H1 (cell line): ENCODE measurements at places on chromosomes 2 and 18.

- H3K36me3 ChIP-seq: no peaks in the 10 kb centered on the region
- H3K4me1 ChIP-seq: no peaks in the 10 kb centered on the region
- H3K4me3 ChIP-seq: no peak overlapping the region
- H3K27ac ChIP-seq: no peak overlapping the region
- DNase-seq: no peak
- H3K27me3 ChIP-seq: no peaks in the 10 kb centered on the region
Measured at GRCh38 chr2:128808462-128809258, 490.0 kb upstream of the HS6ST1 start.

DNA sequence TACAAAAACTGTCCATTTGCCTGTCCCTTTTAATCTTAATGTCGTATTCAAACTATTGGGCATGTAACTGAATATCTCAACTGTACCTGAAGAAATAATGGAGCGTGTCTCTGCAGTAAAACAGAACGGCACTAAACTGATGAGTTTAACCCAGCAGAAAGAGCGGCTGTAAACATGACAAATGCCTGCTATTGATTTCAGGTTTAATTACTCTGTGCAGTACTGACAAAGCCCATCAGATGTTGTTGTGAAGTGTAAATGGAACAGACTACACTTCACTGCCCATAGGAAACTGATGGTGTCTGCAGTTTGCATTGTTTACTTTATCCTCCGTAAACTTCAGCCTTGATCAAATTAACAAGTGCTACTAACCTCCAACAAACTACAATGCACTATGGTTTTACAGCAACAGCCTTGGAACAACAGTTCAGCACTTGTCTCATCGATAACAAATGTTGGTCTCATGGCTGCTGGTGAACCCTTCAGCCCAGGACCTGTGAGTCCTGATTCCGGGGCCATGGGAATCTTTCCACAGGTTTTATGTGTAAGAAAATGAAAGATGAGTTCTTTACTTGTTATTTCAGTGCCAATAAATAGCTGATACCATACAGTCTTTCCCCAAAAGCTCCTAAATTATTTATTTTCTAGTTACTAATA, 316.5 kb downstream of the CCDC178 start:
- H3K27me3 ChIP-seq: no peaks in the 10 kb centered on the region
- DNase-seq: no peak
- no peak overlapping the region for H3K4me3 ChIP-seq

DNA sequence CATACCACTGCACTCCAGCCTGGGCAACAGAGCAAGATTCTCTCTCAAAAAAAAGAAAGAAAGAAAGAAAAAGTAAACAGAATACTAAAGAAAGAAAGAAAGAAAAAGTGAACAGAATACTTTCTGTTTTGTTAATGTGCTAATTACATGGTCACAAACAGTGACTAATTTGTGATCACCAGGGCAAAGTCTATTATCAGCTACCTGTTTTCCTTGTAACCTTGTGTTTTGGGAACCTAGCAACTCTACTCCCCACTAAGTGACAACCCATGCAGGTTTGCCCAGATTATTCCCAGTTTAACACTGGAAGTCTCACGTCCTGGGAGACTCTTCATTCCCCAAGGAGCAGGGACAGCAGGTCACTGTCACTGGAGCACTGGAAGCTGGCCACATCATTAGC, 16.7 kb upstream of the UGT1A9 start:
- no peaks in the 10 kb centered on the region for H3K27me3 ChIP-seq
- no peaks in the 10 kb centered on the region for H3K4me1 ChIP-seq
- DNase-seq: no peak
- no peaks in the 10 kb centered on the region for H3K36me3 ChIP-seq
- no peak overlapping the region for H3K27ac ChIP-seq

DNA sequence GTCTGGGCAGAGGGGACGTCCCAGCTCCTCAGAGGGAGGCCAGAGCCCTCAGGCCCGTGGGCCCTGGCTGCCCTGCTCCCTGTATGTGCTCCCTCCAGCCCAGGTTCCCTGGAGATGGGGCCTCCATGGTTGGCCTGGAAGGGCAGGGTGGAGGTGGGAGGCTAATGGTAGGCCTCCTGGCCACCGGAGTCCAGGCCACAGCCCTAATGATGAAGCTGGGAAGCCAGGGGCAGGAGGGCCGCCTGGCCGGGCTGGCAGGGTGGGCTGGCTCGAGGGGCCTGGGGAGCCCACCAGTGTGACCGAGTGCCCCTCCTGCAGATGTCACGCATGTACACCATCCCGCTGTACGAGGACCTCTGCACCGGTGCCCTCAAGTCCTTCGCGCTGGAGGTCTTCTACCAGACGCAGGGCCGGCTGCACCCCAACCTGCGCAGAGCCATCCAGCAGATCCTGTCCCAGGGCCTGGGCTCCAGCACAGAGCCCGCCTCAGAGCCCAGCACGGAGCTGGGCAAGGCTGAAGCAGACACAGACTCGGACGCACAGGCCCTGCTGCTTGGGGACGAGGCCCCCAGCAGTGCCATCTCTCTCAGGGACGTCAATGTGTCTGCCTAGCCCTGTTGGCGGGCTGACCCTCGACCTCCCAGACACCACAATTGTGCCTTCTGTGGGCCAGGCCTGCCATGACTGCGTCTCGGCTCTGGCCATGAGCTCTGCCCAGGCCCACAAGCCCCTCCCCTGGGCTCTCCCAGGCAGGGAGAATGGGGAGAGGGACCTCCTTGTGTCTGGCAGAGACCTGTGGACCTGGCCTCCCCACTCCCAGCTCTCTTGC, 9.0 kb upstream of the CAPN10 start:
- H3K4me3 ChIP-seq: no peak overlapping the region
- no peaks in the 10 kb centered on the region for H3K27me3 ChIP-seq
- H3K36me3 ChIP-seq: no peaks in the 10 kb centered on the region
- H3K27ac ChIP-seq: no peak overlapping the region
- H3K4me1 ChIP-seq: no peaks in the 10 kb centered on the region

DNA sequence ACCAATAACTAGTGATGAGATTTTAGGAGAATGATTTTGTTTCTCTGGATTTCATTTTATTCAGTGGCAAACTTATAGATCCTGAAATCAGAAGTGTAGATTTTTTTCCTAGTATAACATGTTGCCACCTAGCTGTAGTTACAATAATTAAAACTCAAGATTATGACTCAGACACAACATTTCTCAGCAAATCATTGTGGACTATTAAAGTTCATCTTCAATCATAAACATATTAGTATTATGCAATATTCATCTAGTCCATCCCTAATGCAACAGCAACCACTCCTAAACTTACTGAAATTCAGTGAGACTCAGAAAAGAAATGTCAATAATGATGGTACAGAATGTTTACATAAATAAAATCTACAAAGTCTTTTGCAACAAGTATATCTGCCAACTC, 51.3 kb downstream of the USP34 start:
- no peak overlapping the region for H3K27ac ChIP-seq
- no peaks in the 10 kb centered on the region for H3K4me1 ChIP-seq
- H3K4me3 ChIP-seq: no peak overlapping the region
- no peaks in the 10 kb centered on the region for H3K27me3 ChIP-seq

GRCh38 chr2:158921599-158922408, 46.6 kb upstream of the TANC1 start:
- no peak overlapping the region for H3K27ac ChIP-seq
- peaks cover 4% of the 10 kb centered on the region; the same call in 1 of the 2 replicates for H3K4me1 ChIP-seq
- DNase-seq: peak; percentile 52
- H3K4me3 ChIP-seq: no peak overlapping the region; the same call in 1 of the 2 replicates

DNA sequence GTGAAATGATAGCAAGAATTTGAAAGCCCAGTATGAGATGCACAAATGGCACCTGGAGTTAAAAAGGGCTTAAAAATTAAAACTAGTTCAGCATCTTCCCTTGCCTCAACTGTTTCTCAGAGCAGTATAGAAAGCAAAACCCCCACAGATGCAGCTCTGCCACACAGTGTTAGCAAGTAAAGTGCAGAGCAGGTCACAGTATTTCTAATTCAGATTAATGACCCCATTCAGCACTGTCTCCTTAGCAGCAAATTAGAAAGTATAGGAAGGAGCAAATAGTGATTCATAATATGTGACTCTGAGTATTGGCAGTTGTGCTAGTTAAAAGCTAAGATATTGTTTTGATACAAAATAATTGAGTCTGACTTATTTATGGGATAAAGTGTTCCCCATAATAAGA, 73.8 kb upstream of the CCDC85A start:
- no peaks in the 10 kb centered on the region for H3K36me3 ChIP-seq
- DNase-seq: no peak
- H3K4me3 ChIP-seq: no peak overlapping the region
- no peak overlapping the region for H3K27ac ChIP-seq
- no peaks in the 10 kb centered on the region for H3K4me1 ChIP-seq

- H3K4me3 ChIP-seq: no peak overlapping the region
- H3K27ac ChIP-seq: no peak overlapping the region
- no peak for DNase-seq
- H3K36me3 ChIP-seq: no peaks in the 10 kb centered on the region
- H3K27me3 ChIP-seq: no peaks in the 10 kb centered on the region
Measured at GRCh38 chr2:119782308-119783027, 22.7 kb downstream of the PTPN4 start.

DNA sequence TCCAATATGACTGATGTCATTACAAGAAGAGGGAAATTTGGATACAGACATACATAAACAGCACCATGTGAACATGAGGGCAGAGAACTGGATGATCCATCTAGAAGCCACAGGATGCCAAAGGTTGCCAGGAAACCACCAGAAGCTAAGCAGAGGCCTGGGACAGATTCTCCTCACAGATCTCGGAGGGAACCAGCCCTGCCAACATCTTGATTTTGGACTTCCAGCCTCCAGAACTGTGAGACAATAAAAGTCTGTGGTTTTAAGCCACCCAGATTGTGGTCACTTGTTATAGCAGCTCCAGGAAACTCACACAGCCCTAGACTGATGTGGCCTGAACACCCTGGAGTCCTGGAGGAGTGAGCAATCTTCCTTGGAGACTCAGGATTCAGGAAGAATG, 351.6 kb downstream of the EIPR1 start:
- no peaks in the 10 kb centered on the region for H3K36me3 ChIP-seq
- no peak overlapping the region for H3K4me3 ChIP-seq
- H3K27me3 ChIP-seq: no peaks in the 10 kb centered on the region
- H3K4me1 ChIP-seq: peaks cover 5% of the 10 kb centered on the region; the same call in 1 of the 2 replicates

GRCh38 chr2:66576311-66576560, 141.3 kb downstream of the MEIS1 start:
- peak overlapping the region; percentile 65 for H3K4me3 ChIP-seq
- H3K36me3 ChIP-seq: no peaks in the 10 kb centered on the region
- DNase-seq: no peak
- H3K27me3 ChIP-seq: peaks cover 42% of the 10 kb centered on the region
- H3K27ac ChIP-seq: no peak overlapping the region

DNA sequence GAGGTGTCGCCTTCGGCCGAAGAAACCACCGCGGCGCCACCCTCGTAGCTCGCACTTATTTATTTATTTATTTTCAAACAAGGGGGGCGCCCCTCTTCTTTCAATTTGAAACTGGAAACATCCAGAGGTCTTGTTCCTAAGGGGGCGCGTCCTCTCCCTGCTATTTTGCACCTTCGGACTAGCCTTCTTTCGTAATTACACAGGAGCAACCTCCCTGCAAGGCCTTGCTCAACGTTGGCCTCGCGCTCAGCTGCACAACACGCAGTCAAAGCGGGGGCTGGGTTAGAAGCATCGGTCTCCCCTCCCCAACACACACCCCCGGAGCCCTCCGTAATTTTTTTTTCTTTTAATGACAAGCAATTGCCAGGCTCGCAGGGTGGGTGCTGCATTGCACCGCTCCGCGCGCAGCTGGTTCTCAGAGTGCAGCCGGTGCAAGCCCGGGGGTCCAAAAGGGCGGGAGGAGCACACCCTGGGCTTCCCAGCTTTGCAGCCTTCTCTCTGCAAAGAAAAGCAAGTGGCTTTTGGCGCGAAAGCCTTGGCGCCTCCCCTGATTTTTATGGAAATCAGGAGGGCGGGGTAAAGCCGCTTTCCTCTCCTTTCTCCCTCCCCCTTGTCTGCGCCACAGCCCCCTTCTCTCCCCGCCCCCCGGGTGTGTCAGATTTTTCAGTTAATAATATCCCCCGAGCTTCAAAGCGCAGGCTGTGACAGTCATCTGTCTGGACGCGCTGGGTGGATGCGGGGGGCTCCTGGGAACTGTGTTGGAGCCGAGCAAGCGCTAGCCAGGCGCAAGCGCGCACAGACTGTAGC, at the start of gene MYCN:
MYCN (plus strand) TSS at position 697 of the 807 bp plus-strand sequence. CDS start 1,515 bp downstream, outside the sequence.
- peak; percentile 89 for DNase-seq
- peaks cover 6% of the 10 kb centered on the region; the same call in 1 of the 2 replicates for H3K4me1 ChIP-seq
- peaks cover 25% of the 10 kb centered on the region for H3K36me3 ChIP-seq
- peak within 1 kb of the TSS; percentile 80 for H3K27ac ChIP-seq
- peak within 1 kb of the TSS; percentile 97 for H3K4me3 ChIP-seq

- no peaks in the 10 kb centered on the region for H3K27me3 ChIP-seq
- no peak overlapping the region for H3K4me3 ChIP-seq
- H3K27ac ChIP-seq: no peak overlapping the region
- no peak for DNase-seq
- H3K36me3 ChIP-seq: no peaks in the 10 kb centered on the region
- no peaks in the 10 kb centered on the region for H3K4me1 ChIP-seq
Measured at GRCh38 chr2:72124376-72124775, 23.3 kb downstream of the CYP26B1 start.

DNA sequence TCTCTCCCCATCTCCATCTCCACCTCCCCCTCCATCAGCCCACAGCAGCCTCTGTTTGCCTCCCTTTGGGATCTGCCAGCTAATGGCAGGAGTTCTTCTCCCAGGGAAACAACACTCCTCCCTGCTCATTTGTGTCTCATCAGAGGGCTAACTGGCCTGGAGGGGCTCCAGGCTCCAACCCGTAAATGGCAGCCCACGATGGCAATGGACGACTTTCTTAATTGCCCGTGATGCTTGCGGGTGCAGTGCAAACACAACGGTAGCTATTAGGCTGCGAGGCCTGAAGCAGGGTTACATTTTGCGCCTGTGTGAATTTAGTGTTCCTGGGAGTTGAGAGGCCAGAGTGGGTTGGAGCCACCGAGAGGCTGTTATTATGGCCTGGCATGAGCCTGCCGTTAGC, 285.1 kb downstream of the TNS1 start:
- H3K27ac ChIP-seq: no peak overlapping the region
- no peaks in the 10 kb centered on the region for H3K36me3 ChIP-seq
- no peak overlapping the region for H3K4me3 ChIP-seq
- no peak for DNase-seq
